ENCODE measurements at places on chromosomes 4 and X.

DNA sequence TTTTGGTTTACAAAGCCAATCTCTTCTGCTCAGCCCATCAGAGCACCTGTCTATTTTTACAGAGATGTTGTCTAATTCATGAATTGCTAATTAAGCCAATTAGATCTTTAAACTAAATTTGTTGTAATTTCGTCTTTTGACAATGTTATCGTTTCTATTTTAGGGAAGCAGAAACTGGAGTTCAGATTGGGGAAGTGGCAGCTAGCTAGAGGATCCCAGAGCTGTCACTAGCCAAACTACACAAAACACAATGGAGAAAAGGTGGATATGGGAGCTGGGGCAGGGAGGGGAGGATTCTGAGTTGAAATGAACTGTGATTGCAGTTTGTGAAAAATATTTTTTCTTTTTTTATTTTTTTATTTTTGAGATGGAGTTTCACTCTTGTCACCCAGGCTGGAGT is 35.8 kb downstream of the CASP3 start:
- DNase-seq: no peak

DNA sequence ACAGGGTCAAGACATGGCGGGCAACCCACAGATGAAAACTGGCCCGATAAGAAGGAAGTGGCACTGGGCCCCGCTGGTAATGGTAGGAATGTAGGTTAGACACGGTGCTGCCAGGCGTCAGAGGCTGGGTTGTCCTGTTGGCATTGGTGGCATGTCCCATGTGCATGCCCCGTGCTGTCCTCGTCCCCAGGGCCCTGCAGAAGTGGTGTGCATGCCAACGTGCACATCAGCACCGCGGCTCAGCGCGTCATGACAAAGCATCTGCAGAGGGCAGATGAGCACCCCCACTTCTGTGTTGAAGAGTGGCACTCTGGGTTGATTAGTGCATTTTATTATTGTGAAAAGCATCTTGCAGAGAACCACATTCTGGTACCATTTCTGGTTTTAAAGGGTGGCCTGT is 35.6 kb downstream of the NELFA start:
- no peak for DNase-seq

DNA sequence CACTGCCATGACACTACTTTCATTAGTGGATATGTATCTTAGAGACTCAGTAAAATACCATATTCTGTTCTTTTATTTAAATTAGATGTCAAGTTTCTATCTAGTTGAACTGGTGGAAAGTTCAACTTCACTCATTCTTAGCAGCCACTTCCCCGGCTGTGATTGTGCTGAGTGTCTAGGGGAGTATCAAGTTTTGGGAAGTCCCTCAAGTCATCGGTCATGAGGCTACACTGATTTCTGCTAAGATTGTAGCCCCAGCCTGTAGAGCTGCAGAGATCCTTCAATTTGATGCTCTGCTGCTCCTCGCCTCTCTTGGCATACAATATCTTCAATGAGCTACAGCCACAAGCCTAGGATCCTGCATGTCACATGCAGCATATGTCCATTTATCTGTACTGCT is 53.9 kb downstream of the DMP1 start:
- no peak for DNase-seq

- peak; percentile 50 for DNase-seq
Observed at GRCh38 chr4:84596826-84597225, 13.9 kb downstream of the CDS1 start.

DNA sequence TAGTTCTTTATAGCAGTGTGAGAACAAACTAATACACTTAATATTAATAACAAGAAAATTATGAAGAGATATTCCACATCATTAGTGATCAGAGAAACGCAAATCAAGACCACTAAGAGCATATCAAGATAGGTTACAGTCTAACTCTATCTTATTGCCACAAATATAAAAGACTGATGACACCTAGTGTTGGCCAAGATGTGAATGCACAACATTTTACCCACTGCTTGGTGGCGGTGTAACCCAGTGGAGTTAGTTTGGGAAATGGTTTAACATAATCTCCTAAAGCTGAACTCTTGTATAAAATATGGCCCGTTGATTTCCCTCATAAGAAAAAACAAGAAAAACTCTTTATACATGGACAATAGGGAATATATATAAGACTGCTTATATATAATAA is 92.4 kb downstream of the SLITRK2 start:
- no peak for DNase-seq

DNA sequence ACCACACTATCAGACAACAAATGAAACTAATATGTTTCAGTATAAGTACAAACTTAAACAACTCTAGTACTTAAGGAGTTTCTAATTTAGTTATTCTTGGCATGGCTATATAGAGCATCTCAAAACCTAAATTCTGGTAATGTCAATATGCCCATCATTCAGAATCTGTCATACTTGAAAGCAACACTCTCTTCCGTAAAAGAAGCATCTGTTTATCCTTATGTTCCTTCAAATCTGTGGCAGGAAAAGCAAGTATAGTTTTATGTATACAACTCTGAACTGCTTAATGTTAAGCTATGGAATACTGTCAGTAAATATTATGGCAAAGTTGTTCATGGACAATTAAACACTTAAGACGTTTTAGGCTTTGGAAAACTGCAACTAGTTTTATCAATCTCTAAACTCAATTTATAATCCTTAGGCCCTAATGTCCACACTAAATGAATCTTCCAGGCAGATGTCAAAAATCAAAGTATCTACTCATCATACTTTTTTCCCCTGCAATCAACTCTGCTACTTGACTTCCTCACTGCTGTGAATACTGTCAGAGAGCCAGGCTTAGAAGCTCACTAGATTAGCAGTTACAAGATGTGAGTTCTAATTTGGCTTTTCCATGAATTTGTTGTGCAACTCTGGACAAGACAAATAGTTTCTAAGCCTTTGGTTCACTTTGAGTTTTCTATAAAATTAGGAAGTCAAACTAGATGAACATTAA is 109.4 kb downstream of the SCLT1 start:
- DNase-seq: no peak

DNA sequence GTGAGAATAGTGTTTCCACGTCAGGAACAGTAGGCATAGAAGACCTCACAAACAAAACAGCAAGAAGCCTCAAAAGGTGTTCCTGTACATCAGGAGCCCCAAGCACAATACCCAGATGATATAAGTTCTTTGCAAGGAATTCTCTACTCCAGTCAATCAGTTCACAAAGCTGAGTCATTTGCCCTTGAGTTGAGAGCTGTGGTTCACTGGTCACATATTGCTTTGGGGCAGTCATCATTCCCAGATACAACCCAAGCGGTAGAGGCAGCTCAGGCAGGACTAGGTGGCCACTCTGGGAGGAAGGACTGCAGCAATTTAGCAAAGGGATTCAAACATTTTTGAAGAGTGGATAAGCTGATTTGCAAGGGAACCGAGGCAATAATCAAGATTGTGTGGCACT is 551.5 kb upstream of the ZFP42 start:
- no peak for DNase-seq

DNA sequence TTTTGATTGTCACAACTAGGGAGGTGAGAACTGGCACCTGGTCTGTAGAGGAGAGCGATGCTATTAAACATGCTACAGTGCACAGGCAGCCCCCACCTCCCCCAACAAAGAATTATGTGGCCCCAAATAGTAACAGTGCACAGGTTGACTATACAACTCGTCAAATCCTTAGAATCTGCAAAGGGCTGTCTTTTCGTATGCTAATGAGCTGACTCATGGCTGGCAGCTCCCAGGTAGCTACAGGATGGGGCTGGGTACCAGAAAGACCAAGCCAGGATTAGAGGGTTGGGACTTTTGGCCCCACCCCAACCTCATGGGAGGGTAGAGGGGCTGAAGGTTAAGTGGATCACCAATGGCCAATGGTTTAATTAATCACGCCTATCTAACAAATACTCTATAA is 104.7 kb upstream of the SORBS2 start:
- no peak for DNase-seq
